ENCODE measurements at places on chromosomes 6 and 20.

DNA sequence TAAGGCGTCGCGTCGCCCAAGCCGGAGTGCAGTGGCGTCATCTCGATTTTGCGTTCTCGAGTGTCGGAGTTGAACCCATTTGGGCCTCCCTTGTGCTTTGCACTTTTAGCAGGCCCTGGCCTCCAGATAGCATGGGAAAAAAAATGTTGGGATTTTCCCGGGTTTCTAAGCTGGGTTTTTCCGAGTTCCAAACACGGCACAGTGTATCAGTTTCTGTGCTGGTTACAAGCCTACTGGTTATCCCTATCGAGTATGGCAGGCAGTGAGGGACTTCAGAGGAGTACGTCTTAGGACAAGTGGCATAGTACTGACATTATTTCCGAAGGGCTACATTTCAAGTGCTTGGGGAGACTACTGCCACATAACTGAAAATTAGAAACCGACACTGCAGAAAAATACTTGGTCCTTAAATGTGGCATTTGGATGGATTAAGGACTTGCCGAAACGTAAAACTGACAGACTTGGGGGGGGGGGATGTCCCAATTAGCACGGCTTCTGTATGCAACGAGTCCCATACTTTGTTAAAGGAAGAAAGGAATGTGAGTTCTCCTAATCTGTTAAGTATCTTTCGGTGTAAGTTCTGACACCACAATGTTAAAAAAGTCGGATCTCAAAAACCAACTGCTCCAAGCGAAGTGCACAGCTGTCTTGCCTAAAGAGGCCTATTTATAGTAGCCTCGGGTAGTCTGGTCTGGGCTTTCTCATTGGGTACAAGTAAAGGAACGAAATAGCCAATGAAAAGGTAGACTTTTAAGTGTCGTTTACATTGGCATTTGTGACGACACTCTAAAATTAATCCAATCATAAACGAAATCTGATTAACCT is 70.2 kb downstream of the HFE start:
- DNase-seq: peak; percentile 35

- DNase-seq: no peak
Measured at GRCh38 chr6:150048099-150048498, 20.8 kb downstream of the ULBP3 start.

- DNase-seq: no peak
Measured at GRCh38 chr20:24783631-24784492, 165.2 kb upstream of the CST7 start.

GRCh38 chr20:49635866-49636265 is 67.9 kb upstream of the PTGIS start:
- no peak for DNase-seq

DNA sequence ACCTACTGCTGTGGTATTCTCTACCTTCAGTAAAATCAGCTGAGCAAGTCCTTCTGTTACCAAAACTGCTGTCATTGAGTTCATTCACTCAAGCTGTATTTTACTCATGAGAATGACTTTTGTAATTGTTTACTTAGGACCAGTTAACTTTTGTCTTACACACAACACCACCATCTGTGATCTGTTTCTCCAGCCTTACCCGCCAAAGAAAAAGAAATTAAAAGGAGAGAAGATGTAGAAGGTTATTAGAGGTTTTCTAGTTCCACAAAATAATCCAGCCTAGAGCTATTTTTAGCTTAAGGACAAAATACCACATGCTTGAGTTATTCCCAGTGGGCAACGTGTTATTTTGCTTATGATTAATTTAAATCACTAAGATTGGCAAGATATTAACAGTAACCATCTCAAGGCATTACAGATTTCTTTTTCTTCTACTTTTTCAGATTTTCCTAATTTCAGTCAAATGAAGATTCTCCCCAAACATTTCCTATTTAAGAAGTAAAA is 38.2 kb downstream of the FAM8A1 start:
- no peak for DNase-seq

- no peak for DNase-seq
Measured at GRCh38 chr6:5333658-5334057, 72.3 kb downstream of the FARS2 start.

DNA sequence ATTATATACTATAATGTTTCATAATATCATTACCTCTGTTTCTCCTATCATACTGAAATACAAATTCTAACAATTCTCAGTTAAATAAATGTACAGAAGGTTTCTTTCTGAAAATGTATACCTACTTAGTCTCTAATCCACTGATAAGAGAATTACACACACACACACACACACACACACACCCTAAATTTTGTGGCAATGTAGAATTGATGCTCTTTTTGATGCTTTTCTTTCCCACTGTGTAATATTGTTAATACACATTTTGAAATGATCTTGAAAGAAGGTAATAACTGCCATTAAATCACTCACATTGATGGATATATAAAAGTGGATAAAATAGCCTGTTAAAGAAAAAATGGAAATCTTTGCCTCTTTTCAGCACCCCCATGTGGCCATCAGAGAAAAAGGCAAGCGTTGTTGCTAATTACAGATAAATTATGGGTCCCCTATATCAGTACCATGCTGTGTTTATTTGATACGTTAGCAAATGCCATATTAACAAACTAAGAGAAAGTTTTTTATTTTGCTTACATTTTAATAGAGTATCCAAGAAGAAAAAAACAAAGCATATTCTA is 76.6 kb upstream of the VGLL2 start:
- no peak for DNase-seq

DNA sequence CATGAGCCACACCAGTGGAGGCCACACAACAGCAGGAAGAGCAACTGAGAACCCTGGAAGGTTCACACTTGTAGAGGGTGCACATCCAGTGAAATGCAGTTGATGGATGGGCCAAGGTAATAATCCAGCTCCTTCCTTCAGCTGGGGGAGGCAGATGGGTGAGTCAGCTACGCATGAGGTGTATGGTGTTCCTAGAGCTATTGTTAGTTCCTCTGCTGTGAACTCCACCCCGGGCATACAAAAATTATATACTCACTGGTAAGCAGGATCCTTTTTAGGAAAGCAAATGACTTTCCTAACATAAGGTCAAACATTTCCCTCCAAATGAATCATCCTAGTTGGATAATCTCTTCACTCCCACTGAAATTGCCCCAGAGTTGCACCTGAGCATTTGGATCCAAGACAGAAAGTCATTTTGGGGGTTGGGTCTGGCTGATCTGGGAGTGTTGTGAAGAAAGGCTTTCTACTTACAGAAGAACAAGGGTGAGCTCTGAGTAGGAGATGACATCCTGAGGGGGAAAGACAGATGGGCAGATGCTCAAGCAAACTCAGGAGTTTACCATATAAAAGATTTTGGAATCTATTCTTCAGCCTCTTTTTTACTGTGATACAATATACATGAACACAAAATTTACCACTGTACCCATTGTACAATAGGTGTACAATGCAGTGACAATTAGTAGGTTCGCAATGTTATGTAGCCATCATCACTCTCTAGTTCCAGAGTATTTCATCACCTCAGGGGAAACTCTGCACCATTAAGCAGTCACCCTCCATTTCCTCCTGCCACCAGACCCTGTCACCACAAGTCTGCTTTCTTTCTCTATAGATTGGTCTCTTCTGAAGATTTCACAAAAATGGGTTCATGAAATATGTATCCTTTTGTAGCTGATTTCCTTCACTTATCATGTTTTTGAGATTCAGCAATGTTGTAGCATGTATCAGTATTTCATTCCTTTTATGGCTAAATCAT is 11.1 kb downstream of the HLA-F start:
- DNase-seq: no peak

DNA sequence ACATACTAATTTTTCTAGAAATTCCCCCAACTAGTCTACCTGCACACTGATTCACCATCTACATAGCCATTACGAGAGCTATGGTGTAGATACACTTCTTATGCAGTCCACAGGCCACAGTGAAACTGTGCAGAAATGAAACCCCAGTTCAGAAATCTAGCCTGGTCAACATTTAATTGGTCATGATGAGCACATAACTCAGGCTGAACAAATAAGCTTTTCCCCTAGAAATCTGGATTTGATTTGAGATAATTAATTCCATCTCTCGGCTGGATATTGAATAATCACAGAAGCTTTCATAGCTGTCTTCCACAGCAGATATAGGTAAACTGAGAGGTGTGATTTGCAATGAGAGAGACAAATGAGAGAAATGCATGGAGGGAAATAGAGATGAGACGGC is 22.6 kb upstream of the TINAG start:
- no peak for DNase-seq

DNA sequence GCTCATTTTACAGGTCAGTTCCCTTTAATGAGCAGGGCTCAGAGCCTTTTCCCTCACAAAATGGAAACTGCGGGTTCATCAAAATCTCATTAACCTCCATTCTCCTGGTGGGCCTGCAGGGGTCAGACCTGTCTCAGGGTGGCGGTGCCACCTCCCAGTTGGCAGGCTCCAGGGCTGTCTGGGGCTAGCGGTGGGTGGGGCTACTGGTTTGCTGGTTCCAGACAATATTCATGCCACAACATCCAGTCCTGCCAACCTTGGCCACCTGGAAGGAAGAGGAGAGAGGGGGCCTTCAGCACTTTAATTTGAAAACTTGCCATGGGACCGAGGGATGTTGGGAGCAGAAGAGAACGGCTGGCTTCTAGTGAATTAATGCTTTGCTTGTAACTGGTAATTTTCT is 41.9 kb upstream of the CTNNBL1 start:
- no peak for DNase-seq

DNA sequence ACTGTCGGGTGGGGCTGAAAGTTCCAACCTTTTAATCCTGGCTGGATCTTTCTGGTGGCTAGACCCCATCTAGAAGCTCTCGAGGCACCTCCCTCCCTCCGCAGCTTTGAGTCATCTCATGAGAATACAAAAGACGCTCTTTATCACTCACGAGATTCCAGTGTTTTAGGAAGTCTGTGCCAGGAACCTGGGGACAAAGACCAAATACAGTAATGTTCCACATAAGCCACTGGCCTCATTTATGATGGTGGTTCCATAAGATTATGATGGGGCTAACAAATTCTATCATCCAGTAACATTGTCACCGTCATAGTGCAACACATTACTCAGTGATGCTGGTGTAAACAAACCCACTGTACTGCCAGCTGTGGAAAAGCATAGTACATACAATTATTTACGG is 48.7 kb downstream of the NCOA7 start:
- no peak for DNase-seq

- no peak for DNase-seq
Measured at GRCh38 chr20:49938173-49939163, 2.3 kb downstream of the RNF114 start.

- no peak for DNase-seq
Measured at GRCh38 chr20:18443886-18444285, 22.9 kb downstream of the DZANK1 start.

GRCh38 chr6:164507206-164507940 is 802.0 kb downstream of the C6orf118 start:
- DNase-seq: no peak

- no peak for DNase-seq
Measured at GRCh38 chr6:159601211-159601610, 91.8 kb downstream of the SOD2 start.

DNA sequence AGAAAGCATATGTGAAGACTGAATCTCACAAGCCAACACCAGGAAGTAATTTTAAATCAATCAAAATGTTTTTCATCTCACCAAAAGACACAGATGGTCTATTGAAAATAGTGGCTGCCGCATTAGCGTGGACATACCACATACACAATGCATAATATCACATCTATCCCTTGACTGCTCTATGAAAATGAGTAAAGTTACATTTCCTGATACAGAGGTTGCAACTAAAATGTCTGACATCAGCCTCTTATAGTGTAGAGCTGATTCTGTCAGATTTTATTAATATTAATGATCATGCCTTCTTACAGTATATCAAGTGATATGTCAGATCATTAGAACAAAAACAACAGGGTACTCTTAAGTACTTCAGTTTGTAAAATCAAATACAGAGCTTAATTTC is 339.8 kb upstream of the EPHA7 start:
- DNase-seq: no peak

GRCh38 chr6:148407372-148407771 is 64.7 kb downstream of the SASH1 start:
- DNase-seq: no peak

DNA sequence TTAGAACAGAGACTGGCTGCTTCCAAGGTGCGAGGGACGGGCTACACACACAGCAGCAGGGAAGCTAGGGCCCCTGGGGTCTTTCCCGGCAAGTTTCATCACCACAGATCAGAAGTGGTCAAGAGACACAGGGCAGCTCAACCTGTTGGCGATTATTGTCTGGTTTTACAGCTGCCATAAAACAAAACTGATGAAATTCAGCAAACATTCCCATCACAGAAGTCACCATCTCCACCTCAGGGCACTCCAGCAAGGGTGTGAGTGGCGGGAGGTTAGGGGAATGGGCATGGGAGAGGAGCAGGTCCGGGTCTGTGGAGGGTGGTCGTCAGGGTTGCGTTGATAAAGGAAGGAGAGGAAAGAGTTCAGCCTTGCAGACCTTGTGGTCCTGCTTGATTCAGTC is 91.0 kb downstream of the PXDC1 start:
- DNase-seq: no peak

GRCh38 chr6:116954938-116955337 is 77.9 kb downstream of the RFX6 start:
- DNase-seq: no peak

- DNase-seq: no peak
Measured at GRCh38 chr6:38708496-38708895, 5.6 kb upstream of the GLO1 start.

DNA sequence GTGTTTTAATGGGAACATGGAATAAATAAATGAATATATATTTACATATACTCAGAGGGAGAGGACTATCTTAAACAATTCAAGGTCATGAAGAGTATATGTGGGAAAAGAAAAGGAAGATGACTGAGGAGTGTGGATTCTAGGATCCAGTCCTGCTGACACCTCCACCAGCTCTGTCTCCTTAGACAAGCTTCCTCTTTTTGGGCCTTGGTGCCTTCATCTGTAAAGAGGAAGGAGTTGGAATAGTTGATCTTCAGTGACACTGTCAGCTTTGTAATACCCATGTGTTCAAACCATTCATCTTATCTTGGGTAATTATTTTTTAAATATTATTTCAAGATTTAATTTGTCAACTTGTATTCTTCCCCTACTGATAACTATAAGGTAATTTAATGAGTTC is 338.0 kb downstream of the ADGRB3 start:
- no peak for DNase-seq

GRCh38 chr20:25160467-25160866 is 35.0 kb upstream of the ENTPD6 start:
- no peak for DNase-seq

GRCh38 chr20:53737396-53738038 is 143.9 kb upstream of the ZNF217 start:
- DNase-seq: no peak

- no peak for DNase-seq
Measured at GRCh38 chr20:23419657-23419994, 1.7 kb downstream of the NAPB start.

- DNase-seq: no peak
Measured at GRCh38 chr6:26367114-26367513, 2.1 kb downstream of the BTN3A2 start.

- no peak for DNase-seq
Measured at GRCh38 chr20:4480104-4480503, 241.6 kb upstream of the PRND start.

DNA sequence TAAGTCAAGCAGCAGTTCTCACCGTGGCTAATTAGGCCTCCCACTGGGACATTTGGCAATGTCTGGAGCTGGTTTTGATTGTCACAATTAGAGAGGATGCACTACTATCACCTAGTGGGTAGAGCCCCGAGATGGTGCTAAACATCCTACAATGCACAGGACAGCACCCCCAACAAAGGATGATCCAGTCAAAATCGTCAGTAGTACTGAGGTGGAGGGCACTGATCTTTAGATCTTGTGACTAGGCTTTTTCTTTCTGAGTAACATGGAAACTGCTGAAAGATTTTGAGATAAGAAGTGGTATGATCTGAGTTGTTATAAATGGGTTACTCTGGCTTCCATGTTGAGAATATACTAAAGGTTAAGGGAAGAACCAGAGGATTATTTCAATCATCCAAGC is 12.0 kb downstream of the UBD start:
- no peak for DNase-seq
